MG63 (cell line): ENCODE measurements at places on chromosomes 12 and 14. TPM values are rescaled to one million over a fixed set of nuclear protein-coding genes. Genes with fewer than 3 reads are reported as not detected.

DNA sequence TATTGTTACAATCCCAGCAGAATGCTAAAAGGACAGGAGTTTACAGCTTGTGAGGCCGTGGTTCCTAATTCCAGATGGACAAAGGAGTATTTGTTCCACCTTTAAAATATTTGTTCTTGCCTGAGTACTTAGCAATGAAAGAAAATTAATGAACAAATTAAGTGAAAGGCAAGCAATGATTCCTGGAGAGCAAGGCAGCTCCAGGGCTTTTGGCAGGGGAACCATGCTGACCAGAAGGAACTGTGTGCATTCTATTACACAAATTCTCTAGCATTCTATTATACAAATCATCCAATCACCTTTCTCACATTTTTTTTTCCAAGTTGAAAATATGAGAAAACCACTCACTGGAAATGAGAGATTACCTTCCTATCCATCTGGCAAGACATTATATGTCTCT, 1.8 kb upstream of the BMAL2 start:
- no peak for DNase-seq

DNA sequence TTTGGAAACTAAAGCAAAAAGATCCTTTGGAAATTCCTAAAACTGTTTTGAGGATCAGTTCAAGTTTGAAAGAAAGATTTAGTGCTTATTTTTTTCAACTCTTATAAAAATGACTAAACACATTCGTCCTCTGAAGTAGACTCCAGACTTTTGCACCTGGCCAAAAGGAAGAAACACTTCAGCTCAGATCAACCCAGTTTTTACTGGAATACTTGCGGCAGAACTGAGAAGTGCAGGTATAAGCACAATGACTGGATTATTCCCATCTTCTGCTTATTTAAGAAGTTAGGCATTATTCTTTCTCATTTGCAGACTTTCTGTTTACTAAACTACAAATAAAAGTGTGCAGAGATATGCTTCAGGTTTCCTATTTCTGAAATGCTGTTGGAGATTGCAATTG, 41.9 kb downstream of the PDE6H start:
- DNase-seq, result no peak

DNA sequence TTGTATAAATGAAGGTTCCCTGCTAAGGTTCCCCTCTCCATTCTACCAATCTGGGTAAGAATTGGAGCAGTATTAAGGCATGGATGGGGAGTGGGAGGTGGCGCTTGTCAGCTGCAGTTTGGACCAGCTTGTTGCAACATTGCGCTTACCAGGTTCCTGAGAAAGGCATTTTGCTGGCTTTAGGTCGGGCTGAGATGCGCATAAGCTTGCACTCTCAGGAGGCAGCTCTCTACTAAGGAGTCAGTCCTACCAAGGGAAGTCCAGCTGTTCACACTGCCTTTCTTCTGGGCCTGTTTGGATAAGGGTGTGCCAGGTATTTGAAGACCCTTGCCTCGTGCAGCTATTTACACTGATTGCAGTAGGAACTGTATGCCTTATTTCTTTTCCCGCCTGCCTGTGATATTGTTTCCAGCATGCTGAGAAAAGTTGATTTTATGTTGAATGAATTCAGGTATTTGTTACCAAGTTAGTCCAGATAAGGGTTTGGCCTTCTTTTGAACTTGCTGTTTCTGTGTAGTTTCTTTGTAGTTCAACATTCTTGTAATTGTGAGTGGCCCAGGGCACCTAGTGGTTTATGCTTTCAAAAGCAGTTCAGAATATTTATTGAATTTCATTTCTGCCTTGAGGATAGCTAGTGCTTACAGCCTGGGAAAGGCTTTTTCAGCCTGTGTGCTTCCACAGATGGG, 2.6 kb downstream of the MLEC start:
- no peak for DNase-seq

GRCh38 chr12:31205054-31205453, 120.9 kb downstream of the SINHCAF start:
- no peak for DNase-seq

DNA sequence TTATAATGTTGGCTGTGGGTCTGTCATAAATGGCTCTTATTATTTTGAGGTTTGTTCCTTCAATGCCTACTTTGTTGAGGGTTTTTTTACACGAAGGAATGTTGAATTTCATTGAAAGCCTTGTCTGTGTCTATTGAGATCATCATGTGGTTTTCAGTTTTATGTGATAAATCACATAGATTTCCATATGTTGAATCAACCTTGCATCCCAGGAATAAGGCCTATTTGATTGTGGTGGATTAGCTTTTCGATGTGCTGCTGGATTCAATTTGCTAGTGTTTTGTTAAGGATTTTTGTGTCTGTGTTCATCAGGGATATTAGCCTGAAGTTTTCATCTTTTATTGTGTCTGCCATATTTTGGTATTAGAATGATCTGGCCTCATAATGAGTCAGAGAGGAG, 27.6 kb downstream of the SLC2A13 start:
- DNase-seq, result no peak

GRCh38 chr12:92582475-92582874, 120.3 kb upstream of the PLEKHG7 start:
- DNase-seq, result no peak

DNA sequence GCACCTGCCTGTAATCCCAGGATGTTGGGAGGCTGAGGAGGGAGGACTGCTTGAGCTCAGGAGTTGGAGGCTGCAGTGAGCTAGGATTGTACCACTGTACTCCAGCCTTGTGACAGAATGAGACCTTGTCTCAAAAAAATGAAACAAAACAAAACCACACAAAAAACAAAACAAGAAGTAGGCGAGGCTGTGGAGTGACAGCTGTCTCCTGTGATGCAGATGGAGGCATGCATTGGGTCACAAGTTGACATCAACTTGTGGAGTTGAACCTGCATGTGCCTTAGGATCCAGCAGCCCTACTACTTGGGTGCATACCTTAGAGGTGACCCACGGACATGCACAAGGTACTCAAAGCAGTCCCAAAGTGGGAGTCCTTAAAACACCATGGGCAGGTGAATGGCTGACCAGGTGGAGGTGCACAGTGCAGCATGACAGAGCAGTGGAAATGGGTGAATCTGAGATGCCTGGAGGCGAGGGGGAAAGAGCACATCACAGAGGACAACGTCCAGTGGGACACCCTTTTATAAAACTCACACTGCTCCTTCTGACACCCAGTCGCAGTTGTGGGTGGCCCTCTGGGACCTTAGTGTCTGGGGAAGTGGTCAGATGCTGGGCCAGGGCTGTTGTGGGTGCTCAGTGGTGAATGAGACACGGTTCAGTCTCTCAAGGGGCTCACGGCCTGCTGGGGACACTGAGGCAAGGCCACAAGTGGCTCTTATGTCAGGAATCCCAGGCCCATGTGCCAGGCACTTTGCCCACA, 12.7 kb downstream of the PLBD2 start:
- DNase-seq, result no peak

DNA sequence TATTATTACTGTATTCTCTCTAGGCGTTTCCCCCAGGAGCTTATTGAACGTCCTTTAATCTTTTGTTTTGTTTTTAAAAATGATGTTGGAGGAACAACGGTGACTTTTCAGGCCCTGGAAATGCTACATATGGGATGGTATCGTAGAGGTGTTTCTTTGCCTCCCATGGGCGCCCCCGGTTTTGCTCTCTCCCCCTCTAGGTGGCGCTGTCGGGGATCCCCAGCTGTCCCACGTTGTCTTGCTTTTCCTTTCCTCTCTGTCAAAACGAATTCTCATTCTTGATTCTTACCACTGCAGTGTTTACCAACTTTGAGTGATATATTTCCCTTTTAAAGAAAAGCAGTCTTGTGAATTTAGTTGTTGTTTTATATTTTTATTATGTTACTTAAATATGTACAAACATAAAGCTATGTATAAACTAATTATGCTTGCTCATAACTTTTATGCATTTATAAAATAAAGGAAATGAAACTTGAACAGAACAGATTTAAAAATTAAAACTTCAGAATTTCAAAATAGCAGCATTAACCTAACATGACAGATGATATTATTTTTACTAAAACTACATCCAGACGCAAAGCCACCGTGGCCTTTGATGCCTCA, 171.9 kb downstream of the RGS6 start:
- DNase-seq, result peak; percentile 17

GRCh38 chr14:88179716-88180115, 143.4 kb downstream of the KCNK10 start:
- DNase-seq, result no peak

- DNase-seq, result no peak
These were observed 95.9 kb downstream of the TTC7B start for GRCh38 chr14:90720336-90720735.

- no peak for DNase-seq
These were observed 296.7 kb downstream of the CEP128 start for GRCh38 chr14:80644826-80645225.

DNA sequence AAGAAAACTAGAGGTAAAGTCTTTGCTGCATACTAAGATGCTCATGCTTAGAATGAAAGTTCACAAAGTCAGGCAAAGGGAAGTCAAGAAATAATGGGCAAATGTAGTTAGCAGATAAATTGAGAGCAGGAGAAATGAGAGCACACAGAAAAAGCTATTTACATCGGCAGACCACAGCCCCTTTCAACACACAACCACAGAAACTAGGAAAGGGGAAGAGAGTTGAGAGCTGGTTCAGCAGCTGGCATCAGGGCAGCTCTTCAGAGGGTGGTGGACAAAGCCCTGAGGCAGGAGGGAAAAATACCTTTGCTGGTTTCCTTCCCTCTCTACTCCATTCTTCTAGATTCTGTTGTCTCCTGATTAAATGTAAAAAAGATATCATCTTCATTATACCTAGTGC, 95.4 kb upstream of the ANO4 start:
- DNase-seq, result no peak

DNA sequence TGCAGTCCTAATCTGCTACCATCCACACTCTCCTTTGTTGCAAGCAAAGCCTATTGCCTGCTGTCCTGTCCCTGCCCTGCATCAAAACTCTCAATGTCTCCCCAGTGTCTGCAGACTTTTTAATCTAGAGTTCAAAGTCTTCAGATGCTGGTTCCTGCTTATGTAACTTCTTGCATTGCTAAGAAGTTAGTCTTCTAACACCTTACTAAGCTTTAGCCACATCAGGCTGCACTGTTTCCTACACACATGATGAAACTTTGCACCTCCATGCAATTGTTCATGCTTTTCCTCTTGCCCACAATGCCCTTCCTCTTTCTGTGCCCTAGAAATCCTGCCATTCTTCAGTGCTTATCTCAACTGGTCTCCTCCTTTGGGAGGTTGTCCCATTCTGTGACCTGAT, 16.2 kb upstream of the DICER1 start:
- DNase-seq, result no peak

DNA sequence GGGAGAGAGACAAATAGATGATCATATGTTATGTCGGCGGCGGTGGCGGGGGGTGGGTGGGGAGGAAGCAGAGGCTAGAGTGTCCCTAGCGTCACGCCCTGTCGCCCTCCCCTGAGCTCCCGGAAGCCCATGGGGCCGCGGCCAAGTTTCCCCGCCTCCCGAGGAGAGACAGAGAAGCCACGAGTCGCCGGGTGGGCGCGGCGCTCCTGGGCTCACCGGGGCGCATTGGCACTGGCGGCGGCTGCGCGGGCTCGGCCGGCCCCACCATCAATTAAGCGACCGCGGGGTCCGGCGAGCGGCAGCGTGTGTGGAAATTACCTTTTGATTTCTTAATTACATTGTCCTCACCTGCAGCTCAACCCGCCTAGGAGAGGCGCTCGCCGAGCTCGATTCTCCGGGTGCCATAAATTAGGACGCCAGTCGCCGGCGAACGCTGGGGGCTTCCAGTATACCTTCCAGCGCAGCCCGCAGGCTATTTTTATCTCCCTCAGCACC, 119.9 kb upstream of the LHX5 start:
- no peak for DNase-seq

GRCh38 chr12:123293178-123293760, 21.6 kb upstream of the CDK2AP1 start:
- no peak for DNase-seq

- DNase-seq, result no peak
These were observed 40.1 kb downstream of the ANO2 start for GRCh38 chr12:5904969-5905368.

DNA sequence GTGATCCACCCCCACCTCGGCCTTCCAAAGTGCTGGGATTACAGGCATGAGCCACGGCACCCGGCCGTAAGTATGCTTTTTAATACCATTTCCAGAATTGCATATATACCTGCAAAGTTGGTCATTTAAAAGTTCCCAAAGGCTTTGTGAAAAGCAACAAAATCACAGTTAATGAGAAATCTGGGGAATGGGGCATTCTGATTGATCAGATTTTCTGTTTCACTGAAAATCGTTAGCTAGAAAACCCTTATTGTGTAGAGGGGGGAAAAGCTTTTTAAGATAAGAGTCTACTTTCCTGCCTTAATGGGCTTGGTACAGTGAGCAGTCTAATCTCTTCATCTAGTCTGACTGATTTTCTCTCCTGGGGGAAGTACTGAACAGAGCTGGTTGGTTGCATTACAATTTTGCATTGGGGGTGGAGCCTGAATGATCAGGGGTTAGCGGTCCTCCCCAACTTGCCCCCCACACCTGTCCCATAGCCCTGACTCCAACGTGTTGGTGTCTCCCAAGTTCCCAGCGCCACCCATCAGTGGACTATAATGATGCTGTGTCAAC, 23.8 kb downstream of the IL31 start:
- no peak for DNase-seq

GRCh38 chr12:124504273-124505000, 63.0 kb downstream of the NCOR2 start:
- no peak for DNase-seq

DNA sequence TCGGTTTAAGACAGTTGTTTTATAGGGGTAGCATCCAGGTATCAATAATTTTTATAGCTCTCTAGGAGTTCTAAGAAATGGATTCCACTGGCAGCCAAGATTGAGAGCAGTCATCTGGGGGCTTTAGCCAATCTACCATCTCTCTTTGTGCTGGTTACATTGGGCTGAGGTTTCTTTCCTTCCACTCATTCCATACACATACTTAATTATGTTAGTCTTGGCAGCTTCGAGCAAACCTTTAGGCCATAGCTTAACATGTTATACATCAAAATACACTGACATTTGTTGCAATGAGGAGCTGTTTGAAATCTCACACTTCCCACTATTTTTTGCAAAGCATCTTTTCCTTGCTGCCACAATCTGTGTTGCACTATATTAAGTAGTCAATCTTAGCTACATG, 63.1 kb downstream of the ARMH4 start:
- DNase-seq, result no peak

- DNase-seq, result no peak
These were observed 102.9 kb downstream of the ADCK1 start for GRCh38 chr14:77902811-77903210.

The FKBP4 gene
- 94.6 and 105 TPM in 2 replicates for total RNA-seq

The AQP6 gene
- total RNA-seq, result not detected in 2 replicates

The TESPA1 gene
- total RNA-seq, result not detected in 2 replicates

The PLD4 gene
- not detected in 2 replicates for total RNA-seq

The PCK2 gene
- total RNA-seq, result 6.7 and 27.5 TPM in 2 replicates

The SPX gene
- total RNA-seq, result 1.1 and 6.6 TPM in 2 replicates

The TMEM116 gene
- 6.7 and 8.2 TPM in 2 replicates for total RNA-seq

The RPS6KA5 gene
- total RNA-seq, result 1.5 and 2.9 TPM in 2 replicates

The TNS2 gene
- 10.8 and 12.4 TPM in 2 replicates for total RNA-seq

The LRR1 gene
- 33.3 and 51.5 TPM in 2 replicates for total RNA-seq

The CEBPE gene
- total RNA-seq, result not detected in 2 replicates

The CRIP2 gene
- total RNA-seq, result 129 and 270 TPM in 2 replicates
